ENCODE measurements at places on chromosomes 6 and 20.

- DNase-seq, result no peak
These were observed 19.7 kb upstream of the GTSF1L start for GRCh38 chr20:43746344-43747137.

DNA sequence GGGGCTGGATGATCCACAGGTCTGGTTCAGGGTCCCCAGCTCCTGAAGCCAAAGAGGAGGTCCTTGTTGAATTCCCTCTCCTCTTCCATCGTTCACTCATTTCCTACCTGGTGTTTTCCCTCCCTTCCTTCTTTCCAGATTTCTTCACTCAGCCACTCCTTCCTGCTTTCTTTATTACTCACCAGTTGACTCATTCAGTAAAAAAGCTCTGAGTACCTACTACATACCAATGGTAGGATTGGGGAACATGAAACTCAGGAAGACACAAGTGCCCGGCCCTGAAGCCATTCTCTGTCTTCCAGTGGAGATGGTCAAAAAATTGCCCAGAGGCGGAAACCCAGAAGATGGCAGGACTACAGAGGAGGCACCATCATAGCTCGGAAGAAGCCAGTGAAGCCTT is 11.9 kb upstream of the NSFL1C start:
- peak; percentile 94 for DNase-seq

DNA sequence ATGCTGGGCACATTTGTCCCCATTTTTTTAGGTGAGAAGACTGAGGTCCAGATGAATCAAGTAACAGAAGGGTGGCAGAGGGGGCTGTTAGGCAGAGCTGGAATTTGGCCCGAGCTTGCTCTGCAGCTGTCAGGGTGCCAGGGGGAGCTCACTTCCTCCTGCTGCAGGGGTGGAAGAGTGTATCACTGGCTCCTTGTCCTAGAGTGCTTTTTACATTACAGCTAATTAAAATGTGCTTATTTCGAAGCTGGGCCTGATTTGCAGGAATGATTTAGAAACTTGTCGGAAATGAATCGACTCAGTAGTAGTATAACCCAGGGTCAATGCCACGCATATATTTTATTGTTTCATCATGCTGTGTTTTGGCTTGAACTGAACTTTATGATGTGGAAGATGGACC is 11.1 kb downstream of the TOX2 start:
- DNase-seq, result peak; percentile 34

- DNase-seq, result no peak
These were observed 156.2 kb downstream of the THBS2 start for GRCh38 chr6:169097381-169097959.

GRCh38 chr6:17721671-17722070 is 14.9 kb upstream of the NUP153 start:
- DNase-seq, result no peak

- no peak for DNase-seq
These were observed 24.2 kb downstream of the POFUT1 start for GRCh38 chr20:32231847-32232246.

GRCh38 chr6:150992703-150993102 is 127.2 kb downstream of the MTHFD1L start:
- DNase-seq, result no peak

DNA sequence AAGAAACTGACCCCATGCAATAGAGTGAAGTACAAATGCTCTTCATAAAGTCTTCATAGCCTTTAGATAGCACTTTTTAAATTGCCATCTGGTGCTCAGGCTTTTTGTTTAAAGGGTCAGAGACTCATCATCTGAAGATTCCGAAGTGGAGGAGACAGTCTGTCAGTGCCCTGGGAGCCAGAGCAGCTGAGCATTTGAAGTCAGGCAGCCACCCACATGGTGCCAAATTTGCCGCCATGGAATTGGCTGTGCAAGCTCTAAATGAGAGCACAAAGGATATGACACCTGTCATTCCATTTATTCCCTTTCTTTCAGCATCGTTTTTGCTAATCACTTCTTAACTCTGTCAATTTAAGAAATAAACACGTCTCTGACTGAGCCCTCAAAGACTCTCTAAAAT is 32.8 kb upstream of the CEP162 start:
- no peak for DNase-seq

- peak; percentile 13 for DNase-seq
These were observed 201.2 kb upstream of the SMLR1 start for GRCh38 chr6:130625825-130626527.

DNA sequence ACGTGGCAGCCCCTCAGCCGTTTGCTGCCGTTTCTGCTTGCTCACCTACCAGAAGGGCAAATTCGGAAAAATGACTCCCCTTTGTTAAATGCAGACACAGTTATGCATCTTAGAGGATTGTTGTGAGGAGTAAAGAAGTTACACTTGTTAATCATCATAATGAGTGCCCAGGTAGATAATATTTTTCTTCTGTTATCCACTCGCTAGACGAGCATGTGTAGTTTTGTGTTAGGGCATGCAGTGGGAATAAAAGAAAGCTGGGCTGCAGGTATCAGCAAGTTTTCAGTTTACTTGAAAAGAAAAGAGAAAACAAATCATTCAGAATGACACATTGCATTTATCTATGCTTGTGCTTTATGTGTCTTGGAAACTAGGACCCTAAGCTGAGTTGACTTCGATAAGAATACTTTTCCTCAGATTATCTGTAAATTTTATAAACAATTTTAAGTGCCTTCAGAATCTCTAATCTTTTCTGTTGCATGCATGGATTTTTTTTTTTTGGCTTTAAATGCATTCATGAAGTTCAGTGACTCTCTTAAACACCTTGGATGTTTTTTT is 365.3 kb downstream of the QKI start:
- DNase-seq, result peak; percentile 17

DNA sequence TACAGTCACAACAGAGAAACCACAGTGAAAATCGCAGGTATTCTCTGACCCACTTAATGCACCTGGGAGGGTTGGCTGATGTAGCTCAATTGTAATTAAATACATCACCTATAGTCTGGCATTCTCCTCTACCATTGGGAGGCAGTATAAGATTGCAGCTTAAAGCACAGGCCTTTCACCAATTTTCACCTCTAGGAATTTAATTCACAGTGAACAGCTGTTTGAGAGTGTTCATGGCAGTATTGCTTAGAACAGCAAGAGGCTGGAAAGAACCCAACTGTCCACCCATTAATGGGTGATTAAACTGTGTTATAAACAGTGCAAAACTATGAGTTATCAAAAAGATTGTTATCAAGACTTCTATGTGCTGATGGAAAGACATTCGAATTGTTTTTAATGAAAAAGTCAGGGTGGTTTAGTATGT is 2.0 kb downstream of the EDEM2 start:
- peak; percentile 77 for DNase-seq

DNA sequence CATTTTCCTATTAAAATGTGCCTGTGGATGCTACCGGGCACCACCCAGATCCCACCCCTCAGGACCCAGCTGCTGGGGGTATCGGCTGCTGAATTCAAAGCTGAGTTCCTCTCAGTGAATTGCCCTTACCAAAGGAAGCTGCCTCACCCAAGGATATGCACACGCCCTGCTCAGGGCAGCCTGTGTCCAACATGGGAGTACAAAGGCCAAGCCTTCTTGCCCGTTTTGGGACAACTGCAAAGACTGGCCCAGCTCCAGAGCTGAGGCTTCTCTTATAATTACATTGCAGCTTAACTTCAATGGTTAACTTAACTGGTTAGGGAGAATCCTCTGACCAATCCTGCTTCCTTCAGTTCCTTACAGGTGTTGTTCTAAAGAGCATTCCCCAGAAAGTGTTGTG is 19.8 kb upstream of the FANCE start:
- no peak for DNase-seq

- no peak for DNase-seq
These were observed 61.4 kb downstream of the FAM135A start for GRCh38 chr6:70474751-70475150.

DNA sequence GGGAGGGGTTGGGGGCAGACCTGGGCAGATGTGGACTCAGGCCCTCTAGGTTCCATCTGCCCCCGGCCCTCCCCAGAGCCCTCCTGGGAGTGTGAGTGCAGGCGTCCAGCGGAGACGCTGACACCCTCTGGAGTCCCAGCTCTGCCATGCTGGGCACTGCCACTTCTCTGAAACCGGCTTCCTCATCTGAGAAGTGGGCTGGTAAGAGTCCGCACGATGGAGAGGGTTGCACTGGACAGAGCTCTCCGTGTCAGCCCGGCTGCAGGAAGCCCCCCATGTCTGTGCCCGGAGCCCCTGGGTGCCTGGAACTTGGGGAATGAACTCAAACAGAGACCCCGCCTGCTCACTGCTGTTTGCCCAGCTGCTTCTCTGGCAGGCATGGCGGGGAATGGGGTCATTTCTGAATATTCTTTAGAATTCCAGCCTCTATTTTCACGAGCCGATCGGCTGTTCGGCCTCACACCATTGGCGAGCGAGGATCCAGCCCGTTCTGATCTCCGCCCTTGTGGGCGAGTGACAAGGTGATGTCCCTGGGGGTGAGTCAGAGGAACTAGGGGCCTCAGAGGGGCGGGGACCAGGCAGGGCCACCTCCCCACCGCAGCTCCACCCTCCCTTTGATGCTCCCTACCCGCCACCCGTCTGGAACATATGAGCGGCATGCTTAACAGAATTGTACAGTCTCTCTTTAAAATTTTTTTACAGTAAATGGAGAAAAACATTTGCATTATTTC is 47.8 kb upstream of the GATA5 start:
- no peak for DNase-seq

DNA sequence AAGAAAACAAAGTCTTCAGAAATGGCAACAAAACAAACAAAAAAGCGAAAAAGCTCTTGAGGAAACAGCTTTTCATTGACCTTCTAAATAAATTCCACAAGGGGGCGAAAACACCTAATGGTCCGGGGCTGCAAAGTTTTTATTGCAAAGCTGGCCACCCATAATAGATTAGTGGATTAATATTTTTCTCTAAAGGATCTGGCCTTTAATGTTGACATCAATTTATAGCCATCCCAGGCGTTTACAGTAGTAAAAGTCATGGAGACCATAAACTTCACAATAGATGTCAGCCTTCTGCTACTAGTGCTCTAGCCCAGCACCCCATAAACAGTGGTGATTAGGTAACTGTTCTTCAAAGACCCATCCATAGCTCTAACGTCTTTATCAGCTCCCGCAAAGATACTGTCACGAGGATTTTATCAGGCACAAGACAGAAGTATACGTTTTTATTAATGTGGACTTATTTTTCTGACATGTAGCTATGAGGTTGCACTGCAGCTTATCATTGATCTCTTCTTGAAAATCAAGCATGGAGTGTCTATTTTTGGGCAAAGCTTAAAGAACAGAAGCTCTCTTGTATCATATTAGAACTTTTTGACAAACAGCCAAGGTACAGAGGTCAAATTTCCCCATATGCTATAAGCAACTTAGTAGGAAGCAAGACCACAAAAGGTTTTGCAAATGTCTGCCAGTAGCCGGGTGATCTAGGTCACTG is 4.7 kb downstream of the CITED2 start:
- peak; percentile 54 for DNase-seq

- peak; percentile 6 for DNase-seq
These were observed 28.2 kb upstream of the PLAGL1 start for GRCh38 chr6:144036064-144036834.

DNA sequence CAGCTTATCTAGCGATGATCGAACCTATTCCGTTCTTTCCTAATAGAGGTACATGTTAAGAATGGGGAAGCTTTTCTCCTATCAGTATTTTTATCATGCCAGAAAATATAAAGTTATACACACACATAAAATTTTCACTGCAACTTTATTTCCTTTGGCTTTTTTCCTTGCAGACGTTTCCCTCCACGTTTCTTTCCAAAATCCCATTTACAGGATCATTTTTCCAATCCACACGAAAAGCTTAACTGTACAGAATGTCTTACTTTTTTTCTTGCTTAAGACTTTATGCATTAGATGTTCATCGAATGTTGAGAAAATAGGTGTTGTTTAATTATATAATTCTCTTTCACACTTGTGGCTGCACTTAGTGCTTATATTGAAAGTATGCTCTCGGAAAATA is 62.9 kb upstream of the HDGFL1 start:
- no peak for DNase-seq

- no peak for DNase-seq
These were observed 2.7 kb downstream of the ADGRB3 start for GRCh38 chr6:68637782-68638181.

DNA sequence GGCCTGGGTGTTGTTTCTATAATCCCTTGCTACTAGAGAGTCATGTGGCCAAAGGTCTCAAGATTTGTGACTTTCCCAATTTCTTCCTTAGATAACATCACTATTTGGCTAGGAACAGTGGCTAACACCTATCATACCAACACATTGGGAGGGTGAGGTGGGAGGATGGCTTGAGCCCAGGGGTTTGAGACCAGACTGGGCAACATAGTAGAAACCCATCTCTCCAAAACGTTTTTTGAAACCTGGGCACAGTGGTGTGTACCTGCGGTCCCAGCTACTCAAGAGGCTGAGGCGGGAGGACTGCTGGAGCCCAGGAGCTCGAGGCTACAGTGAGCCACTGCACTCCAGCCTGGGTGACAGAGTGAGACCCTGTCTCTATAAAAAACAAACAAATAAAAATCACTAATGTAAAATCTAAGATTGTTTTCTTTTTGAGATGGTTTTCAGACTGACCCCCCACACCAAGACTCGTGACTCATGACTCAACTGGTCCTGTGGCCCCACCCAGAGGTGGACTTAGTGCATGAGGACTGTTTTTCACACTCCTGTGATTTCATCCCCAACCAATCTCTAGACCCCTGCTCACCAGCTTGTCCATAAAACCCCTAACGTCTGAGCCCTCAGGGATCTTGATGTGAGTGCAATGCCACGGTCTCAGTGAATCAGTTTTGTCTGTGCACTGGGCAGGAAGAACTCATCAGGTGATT is 48.3 kb upstream of the KIF16B start:
- no peak for DNase-seq

GRCh38 chr6:13604546-13605416 is 10.4 kb upstream of the NOL7 start:
- no peak for DNase-seq

DNA sequence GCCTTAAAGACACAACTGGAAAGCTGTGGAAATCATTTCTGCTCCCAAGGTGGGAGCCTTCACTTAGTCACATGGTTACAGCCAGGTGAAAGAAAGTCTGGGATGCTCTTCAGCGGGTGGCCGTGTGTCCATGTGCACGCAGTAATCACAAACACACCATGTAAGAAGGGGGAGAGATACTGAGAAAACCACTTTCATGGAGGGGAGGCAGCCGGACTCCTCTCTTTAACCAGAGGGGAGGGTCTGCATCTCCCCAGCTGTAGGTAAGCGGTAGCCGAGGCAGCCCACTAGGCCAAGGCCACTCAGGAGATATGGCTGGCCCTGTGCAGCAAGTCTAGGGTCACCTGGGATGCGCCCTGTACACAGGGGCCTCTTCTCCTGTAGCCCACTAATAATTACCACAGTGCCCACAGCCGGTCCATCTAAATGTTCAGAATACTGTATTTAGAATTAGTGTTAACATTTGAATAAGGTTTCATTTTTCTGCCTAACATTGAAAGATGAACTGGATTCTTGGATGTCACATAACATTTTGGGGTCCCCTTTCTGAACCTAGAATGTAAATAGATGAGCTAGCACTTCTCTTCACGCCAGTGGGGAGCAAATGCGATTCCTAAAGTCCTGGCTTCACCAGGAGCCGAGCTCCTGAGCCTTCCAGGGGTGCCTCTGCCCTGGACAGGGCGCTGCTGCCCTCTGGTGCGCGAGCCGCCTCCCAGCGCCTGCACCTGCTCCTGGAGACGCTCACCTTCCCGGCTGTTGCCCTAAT is 15.9 kb downstream of the GPR31 start:
- peak; percentile 31 for DNase-seq

Data from epithelial cell of esophagus (primary cell).